ENCODE measurements at places on chromosomes 6 and 20.

- no peak for DNase-seq
These were observed 172.8 kb upstream of the ZFP64 start for GRCh38 chr20:52364405-52364804.

GRCh38 chr20:46583411-46584214 is 33.2 kb upstream of the OCSTAMP start:
- no peak for DNase-seq

- peak; percentile 2 for DNase-seq
These were observed 36.3 kb upstream of the DACT2 start for GRCh38 chr6:168355716-168356522.

GRCh38 chr6:74491844-74492374 is 713.9 kb downstream of the COL12A1 start:
- DNase-seq: no peak

GRCh38 chr6:70314296-70314695 is 11.4 kb upstream of the COL9A1 start:
- DNase-seq: no peak

DNA sequence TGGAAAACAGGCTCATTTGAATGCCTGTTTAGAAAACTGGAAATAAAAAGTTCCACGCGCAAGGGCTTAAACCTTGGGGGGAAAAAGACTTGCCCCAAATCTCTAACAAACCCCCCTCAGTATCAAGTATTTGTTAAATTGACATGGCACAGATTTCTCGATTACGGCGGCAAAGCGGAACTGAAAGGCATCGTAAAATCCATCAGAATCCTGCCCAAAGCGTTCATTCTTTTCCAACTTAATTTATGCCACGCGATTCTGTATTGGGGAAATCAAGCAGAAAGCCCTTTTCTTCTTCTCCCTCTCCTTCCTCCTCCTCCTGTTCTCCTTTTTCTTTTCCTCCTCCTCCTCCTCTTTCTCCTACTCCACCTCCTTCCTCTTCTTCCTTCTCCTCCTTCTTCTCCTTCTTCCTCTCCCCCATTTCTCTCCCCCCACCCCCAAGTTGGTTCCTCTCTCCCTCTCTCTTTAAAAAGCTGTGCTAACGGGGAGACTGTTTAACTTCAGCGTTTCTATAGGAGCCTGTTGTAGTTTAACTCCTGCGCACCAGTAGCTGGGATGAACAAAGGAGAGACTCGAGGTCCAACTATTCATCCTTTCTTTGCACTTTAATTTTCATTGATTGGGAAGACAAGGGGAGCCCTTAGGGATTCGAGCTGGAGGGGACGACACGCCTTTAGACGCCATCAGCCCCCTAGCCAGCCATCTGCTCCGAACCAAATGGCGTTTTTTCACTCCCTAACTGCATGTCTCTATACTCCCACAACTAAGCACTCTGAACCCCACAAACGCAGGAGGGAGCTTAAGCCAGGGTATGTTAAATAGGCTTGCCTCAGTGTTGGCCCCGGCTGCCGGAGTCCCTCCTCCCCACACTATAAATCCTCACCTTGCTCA is 2.7 kb upstream of the DLL1 start:
- peak; percentile 43 for DNase-seq

- DNase-seq: no peak
These were observed 72.4 kb upstream of the SIRPA start for GRCh38 chr20:1822564-1823449.

GRCh38 chr6:37648465-37649330 is 49.0 kb downstream of the MDGA1 start:
- no peak for DNase-seq

- no peak for DNase-seq
These were observed 65.3 kb upstream of the SAMD3 start for GRCh38 chr6:130288065-130288464.

DNA sequence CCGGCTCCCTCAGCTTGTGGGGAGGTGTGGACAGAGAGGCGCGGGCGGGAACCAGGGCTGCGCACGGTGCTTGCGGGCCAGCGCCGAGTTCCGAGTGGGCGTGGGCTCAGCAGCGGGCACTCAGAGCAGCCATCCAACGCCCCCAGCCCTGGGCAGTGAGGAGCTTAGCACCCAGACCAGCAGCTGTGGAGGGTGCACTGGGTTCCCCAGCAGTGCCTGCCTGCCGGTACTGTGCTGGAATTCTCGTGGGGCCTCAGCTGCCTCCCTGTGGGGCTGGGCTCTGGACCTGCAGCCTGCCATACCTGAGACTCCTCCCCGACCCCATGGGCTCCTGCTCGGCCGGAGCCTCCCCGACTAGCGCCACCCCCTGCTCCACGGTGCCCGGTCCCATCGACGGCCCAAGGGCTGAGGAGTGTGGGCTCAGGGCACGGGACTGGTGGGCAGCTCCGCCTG is 92.7 kb downstream of the MANEA start:
- DNase-seq: no peak

- no peak for DNase-seq
These were observed 20.0 kb downstream of the HLA-DOA start for GRCh38 chr6:32989368-32989767.

- peak; percentile 16 for DNase-seq
These were observed 494.7 kb upstream of the MAP3K7 start for GRCh38 chr6:91081452-91082067.
